ENCODE measurements at places on chromosomes 13 and 19.

DNA sequence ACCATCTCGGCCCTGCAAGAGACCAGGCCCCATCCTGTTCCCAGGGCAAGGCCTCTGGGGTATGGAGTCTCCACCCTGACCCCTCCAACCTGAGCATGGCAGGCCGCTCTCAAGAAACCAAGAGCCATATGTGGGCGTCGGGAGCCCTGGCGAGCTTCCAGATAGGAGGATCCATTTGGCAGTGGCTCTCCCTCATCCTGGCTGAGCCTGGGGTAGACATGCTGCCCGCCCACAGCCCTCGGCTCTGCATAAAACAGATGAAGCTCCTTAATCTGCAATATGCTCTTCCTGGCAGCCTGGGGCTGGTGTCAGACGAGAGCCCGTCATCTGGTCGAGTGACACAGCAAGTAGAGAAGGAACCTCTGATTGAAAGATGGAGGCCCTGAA is 6.1 kb downstream of the ATP13A1 start:
- DNase-seq: no peak

DNA sequence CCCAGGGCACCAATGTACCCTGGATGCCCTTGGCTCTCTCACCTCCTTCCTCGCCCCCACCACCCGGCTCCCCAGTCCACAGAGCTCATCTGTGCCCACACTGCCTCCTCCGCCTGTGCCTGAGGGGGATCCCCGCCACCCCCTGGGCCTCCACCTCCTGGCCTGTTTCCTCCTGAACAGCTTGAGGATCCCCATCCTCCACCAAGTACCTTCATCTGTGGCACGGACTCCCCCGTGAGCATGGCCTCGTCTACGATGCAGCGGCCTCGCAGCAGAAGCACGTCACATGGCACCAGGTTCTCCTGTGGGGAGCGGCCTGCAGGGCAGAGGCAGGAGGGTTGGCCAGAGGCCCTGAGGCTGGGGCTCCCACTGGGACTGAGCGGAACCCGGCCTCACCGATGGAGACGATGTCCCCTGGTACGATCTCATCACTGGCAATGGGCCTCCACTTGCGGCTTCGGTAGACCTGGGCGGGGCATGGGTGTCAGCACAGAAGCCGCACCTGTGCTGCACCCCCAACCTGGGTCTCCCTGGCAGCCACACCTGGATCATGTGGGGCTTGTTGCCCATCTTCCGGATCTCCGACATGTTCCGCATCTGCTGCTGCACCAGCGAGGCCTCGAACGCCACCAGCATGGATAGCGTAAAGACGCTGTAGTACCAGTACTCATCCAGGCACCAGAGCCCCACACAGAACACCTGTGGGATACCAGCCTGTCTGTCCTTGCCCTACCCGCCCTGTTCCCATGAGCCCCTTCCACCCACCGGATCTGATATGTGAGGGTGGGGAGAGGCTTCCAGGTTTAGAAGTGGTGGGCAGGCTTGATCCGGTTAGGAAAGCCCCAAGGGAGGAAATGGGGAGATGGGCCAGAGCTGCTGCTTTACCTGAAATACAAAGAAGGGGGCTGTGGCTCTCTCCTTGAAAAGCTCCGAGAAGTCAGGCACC is 6.8 kb downstream of the ATP13A1 start:
- no peak for DNase-seq

GRCh38 chr13:103605546-103606326 is 539.5 kb upstream of the SLC10A2 start:
- DNase-seq: no peak

DNA sequence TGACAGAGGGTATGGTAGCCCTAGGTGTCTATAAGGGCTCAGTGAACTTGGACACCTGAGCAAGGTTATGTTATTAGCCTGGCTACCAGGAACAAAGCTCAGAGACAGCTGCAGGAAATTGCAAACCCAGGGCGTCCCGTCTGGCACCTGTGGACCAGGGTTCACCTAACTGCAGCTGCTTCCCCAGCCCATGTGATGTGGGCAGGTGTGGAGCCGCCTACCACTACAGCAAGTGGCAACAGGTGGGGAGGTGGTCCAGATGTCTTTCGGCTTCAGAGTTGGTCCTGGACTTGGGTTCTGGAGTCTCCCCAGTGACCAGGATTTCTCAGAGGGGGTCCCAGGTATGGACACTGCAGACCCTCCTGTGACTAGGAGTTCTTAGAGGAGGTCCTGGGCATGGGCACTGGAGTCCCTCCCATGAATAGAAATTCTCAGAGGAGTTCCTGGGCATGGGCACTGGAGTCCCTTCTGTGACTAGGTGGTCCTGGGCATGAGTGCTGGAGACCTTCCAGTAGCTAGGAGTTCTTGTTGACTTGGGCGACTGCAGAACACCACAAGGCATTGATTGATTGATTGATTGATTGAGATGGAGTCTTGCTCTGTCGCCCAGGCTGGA is 25.2 kb downstream of the ACTL9 start:
- DNase-seq: no peak

- DNase-seq: no peak
These were observed 87.5 kb downstream of the ING1 start for GRCh38 chr13:110801044-110801443.

GRCh38 chr13:39100996-39101738 is 62.9 kb downstream of the NHLRC3 start:
- no peak for DNase-seq

- no peak for DNase-seq
These were observed 111.9 kb downstream of the KCNRG start for GRCh38 chr13:50126993-50127725.

GRCh38 chr13:46983881-46984280 is 87.0 kb upstream of the HTR2A start:
- no peak for DNase-seq

DNA sequence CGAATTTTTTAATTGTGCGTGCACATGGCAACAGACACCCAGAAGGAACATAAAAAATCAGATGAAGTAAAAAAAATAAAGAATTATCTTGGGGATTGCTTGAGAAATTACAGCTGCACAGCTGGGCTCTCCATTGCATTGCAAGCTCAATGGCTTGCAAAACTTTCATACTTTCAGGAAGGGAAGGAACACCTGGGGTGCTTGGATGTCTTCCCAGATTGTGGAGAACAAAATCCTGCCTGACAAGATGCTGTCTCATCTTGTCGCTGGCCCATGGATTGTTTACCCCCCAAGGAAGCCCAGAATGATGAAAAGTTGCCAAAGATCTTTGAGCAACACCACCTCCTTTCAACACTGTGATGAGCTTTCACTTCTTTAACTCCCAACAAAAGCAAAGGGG is 11.0 kb upstream of the CASP14 start:
- no peak for DNase-seq

GRCh38 chr13:31172001-31172400 is 10.3 kb upstream of the HSPH1 start:
- no peak for DNase-seq

GRCh38 chr13:107124129-107124718 is 556.3 kb upstream of the ARGLU1 start:
- no peak for DNase-seq

- no peak for DNase-seq
These were observed 855 bp upstream of the CARS2 start for GRCh38 chr13:110706570-110707372.

GRCh38 chr13:59863621-59864020 is 300.1 kb downstream of the DIAPH3 start:
- DNase-seq: no peak

- no peak for DNase-seq
These were observed 3.3 kb upstream of the USP12 start for GRCh38 chr13:27174766-27175455.

GRCh38 chr13:30241532-30241931 is 65.8 kb downstream of the KATNAL1 start:
- DNase-seq: no peak

DNA sequence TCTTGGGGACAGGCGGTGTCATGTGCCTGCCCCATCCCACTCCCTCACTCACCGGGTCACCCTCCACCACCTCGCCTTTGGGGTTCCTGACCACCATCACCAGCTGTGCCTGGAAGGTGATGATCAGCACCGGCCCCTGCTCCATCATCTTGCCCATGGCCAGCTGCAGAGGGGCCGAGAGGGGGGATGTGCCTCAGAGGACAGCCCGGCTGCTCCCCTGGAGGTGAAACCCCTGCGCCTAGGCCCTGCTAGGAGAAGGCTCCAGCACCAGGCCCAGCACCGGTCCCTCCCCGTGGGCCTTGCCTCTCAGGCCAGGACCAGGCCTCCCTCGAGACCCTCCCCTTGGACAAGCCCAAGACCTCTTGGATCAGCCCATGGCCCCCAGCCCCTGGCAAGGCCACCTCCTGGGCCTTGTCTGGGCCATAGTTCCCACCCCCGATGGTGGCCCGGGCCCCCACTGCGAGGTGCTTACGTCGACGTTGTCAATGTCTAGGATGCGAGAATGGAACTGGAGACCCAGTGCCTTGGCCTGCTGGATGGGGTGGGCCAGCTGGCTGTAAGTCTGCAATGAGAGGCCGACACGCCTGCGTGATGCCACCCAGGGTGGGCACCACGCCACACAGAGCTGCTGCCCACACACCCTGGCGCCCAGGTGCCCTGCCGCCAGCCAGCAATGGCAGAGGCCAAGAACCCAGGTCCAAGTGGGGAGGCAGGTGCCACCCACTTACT is 1.8 kb upstream of the CTXN1 start:
- DNase-seq: no peak

- DNase-seq: no peak
These were observed 8.5 kb downstream of the SH3GL1 start for GRCh38 chr19:4391701-4392483.

DNA sequence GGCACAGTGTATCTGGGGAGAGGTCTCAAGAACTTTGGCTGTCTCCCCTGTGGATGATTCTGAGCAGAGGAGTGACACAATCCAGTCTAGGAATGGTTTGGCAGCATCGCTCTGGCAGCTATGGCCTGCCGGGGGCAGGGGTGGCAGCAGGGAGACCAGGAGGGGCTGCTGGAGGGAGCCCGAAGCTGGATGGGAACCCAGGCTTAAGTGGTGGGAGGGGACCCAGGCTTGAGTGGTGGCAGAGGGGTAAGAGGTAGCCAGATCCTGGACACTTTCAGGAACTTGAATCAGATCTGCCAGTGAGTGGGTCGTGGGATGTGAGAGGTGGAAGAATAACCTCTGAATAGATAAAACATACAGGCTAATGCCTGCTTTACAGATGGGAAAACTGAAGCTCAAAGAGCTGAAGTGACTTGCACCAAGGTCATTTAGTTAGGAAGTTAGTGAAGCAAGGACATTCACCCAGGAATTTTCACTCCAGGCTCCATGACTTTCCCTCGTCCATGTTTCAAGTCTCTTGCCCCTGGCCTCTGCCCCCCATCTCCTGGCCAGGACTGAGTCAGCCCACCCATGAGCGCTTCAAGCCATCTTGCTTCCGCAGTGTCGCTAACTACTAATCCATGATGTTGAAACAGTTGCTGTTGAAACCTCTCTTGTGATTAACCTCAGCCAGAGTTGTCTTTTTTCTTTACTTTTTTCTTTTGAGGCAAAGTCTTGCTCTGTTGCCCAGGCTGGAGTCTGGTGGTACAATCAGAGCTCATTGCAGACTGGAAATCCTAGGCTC is 29.9 kb upstream of the C1QTNF9 start:
- DNase-seq: no peak

GRCh38 chr13:60019119-60019993 is 144.4 kb downstream of the DIAPH3 start:
- DNase-seq: no peak

- no peak for DNase-seq
These were observed 20.2 kb upstream of the CEACAM6 start for GRCh38 chr19:41735071-41735600.

GRCh38 chr13:110652764-110653163 is 37.4 kb downstream of the NAXD start:
- no peak for DNase-seq

- DNase-seq: peak; percentile 78
These were observed at the start of gene ZNF155 for GRCh38 chr19:43983912-43984686. TSS of gene ZNF155 (plus strand) at chr19:43984188. CDS start at chr19:43988544, 4,356 bp downstream.

- DNase-seq: no peak
These were observed 4.2 kb downstream of the GYS1 start for GRCh38 chr19:48988860-48989259.

- DNase-seq: no peak
These were observed 9.3 kb upstream of the CDX2 start for GRCh38 chr13:27978301-27978968.

- no peak for DNase-seq
These were observed 14.4 kb upstream of the SACS start for GRCh38 chr13:23447927-23448326.

DNA sequence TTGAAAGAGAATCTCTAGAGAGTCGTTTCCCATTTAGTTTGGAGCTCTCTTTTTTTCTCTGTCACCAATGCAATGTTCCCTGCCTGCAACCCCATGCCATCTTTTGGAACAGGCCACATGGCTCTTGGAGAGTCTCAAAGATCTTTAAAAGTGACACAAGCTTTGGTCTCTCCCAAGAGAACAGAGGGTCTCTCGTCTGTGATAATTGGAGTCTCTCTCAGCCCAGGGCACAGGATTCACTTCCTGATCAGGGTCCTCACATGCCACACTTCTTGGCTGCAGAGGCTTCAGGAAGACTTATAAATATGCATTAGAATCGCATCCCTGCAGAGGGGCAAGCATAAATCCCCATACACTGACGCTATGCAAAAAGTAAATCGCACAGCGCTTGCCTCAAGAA is 240.5 kb downstream of the IRS2 start:
- no peak for DNase-seq

DNA sequence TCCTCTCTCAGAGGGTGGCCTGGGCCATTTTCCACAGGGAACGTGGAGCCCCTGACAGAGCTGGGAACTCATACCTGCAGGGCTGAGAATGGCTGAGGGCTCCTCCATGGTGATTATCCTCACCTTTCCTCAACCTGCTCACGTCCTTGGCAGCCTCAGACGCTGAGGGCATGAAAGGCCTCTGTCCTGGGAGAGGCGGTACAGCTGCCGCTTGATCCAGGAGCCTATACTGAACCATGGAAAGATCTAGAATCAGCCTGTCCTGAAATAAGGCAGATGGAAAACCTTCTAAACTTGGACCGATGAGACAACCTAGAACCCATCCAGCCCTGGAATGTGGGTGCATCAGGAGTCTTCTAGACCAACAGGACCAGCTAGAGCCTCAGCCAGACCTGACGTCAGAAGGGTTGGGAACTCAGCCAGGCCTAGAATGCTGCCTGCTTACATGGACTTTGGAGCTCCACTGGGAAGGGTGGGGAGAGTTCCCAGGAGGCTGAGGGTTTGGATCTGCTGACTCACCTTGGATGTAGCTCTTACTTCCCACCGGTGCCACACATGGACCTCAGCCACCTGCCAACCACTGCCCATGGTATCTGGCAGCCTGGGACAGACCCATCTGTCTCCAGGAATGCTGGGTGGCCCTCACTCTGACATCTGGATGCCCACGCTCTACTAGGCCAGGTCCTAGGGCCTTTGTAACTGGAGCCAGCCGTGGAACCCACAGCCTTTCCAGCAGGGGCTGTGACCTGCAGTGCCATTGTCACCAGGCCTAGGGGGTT is 7.5 kb downstream of the KCTD15 start:
- no peak for DNase-seq

GRCh38 chr13:110374431-110375370 is 67.6 kb downstream of the COL4A2 start:
- DNase-seq: no peak

DNA sequence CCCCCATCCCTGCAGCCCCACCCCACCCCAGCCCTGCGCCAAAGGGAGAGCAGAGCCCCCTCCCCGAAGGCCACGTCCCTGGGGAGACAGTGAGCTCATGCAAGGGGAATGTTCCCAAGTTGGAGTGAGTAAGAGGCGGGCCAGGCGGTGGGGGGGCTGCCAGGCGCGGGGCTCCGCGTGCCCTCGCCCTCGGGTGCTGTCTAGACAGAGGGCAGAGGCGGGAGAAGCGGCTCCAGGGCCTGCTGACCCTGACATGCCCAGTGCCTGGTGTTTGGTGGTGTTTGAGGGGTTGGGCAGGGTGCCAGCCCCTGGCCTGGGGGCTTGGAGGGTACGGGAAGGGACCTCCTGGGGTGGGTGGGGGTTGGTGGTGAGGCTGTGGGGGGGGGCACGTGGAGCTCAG is 1.0 kb downstream of the FSTL3 start:
- no peak for DNase-seq
